ENCODE measurements at places on chromosomes 13 and 19. TPM values are rescaled to one million over a fixed set of nuclear protein-coding genes. Genes with fewer than 3 reads are reported as not detected.

DNA sequence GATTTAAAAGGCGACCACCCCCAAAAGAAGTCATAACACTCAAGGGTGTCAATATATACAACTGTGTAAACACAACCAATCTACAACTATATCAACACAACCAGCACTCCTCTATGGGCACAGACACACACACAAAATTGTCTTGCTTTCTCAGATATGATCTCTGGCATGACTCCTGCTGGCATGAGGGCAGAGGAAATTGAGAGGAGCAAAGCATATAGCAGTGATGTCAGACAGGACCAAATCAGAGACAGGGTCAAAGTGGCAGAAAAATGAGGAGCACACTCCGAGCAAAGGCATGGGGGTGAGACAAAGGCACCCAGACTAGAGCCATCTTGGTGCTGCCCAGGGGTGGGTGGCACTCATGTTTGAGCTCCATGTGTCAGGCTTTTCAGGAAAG, 9.6 kb downstream of the IRGQ start:
- H3K4me3 ChIP-seq: no peak overlapping the region
- no peaks in the 10 kb centered on the region for H3K4me1 ChIP-seq
- no peak overlapping the region for H3K27ac ChIP-seq
- no peaks in the 10 kb centered on the region for H3K36me3 ChIP-seq

DNA sequence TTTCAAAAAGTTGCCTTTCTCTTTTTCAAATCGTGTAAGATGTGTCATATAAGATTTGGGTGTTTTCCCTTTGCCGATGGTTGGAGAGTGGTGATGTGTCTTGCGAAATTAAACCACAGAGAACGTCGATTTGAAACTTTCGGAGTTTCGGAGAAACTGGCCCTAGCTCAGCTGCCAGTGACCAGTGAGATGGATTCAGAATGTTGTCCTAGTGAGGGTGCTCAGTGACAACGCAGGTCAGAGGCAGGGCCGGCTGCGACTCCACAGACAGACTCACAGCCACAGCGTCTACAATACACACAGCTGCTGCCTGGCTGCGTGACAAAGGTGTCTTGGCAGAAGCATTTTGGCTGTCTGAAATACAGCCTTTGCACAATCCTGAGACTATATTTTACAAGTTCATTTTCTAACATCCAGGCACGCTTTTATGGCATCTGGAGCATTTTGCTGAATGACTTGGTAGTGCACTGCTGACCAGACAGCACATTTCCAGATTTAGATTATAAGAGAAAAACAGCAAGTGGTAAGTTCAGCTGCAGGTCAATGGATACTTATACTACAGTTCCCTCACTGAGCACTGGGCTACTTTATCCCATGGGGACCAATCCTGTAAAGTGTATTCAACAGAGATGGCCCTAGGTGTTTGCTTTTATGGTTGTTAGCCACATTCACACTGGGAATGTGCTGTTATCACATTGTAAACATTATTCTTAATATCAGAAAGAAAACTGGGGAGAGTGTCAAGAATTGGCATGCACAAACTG, 207.5 kb downstream of the KCNRG start:
- H3K36me3 ChIP-seq: no peaks in the 10 kb centered on the region
- DNase-seq: peak; percentile 37
- H3K27ac ChIP-seq: no peak overlapping the region
- H3K4me3 ChIP-seq: no peak overlapping the region

- no peaks in the 10 kb centered on the region for H3K4me1 ChIP-seq
- no peak overlapping the region for H3K27ac ChIP-seq
- H3K36me3 ChIP-seq: no peaks in the 10 kb centered on the region
- H3K4me3 ChIP-seq: no peak overlapping the region
- peaks cover 49% of the 10 kb centered on the region for H3K27me3 ChIP-seq
Observed at GRCh38 chr13:21960108-21960507, 289.2 kb downstream of the FGF9 start.

DNA sequence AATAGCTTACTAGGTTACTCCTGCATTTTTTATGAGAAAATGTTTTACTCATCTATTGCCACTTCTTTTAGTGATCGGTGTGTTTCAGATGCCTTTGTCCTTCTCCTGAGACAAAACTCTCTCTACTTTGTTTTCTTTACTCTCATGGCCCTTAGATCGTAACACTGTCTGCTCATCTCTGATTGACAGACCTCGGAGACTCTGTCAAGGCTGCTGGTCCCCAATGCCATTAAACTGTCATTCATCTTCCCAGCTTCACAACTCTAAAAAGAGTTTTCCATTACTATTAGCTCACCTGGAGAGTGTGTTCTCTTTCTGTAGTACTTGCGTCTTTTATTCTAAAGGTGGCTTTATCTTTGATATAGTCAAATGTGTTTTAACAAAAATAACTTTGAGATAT, 765.2 kb downstream of the SLITRK1 start:
- no peak overlapping the region for H3K4me3 ChIP-seq
- H3K27ac ChIP-seq: no peak overlapping the region
- no peak for DNase-seq
- H3K36me3 ChIP-seq: no peaks in the 10 kb centered on the region
- H3K4me1 ChIP-seq: no peaks in the 10 kb centered on the region

DNA sequence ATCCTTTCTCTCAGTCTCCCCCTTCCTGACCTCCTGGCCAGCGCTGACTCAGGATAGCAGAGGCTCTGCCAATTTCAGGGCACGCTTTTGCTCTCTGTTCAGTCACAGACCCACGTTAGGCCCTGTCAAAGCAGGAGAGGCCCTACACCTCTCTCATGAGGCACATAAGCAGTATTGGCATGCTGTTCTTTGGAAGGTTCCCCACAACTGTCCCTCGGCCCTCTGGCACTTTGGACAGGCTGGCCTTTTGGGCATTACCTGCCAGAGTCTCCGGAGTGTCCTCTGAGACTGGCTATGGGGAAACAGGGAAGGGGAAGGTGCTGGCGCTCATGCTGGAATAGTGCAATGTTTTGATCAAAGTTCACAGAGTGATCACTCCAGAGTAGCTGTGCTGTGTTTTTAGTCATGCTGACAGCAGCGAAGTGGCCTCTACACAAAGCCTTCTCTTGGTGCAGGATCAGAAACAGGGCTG, 23.7 kb upstream of the UBE2L5 start:
- H3K27me3 ChIP-seq: no peaks in the 10 kb centered on the region
- H3K27ac ChIP-seq: no peak overlapping the region
- no peak overlapping the region for H3K4me3 ChIP-seq
- no peaks in the 10 kb centered on the region for H3K36me3 ChIP-seq
- DNase-seq: no peak

GRCh38 chr19:17579661-17580244, 24.3 kb downstream of the COLGALT1 start:
- H3K36me3 ChIP-seq: no peaks in the 10 kb centered on the region
- no peaks in the 10 kb centered on the region for H3K4me1 ChIP-seq
- no peaks in the 10 kb centered on the region for H3K27me3 ChIP-seq
- no peak overlapping the region for H3K4me3 ChIP-seq
- no peak overlapping the region for H3K27ac ChIP-seq

- H3K4me3 ChIP-seq: peak overlapping the region; percentile 83
- H3K36me3 ChIP-seq: peaks cover 20% of the 10 kb centered on the region
- 0 out of 2 replicates have a peak overlapping the region, but pooled peaks have one; percentile 65 for H3K27ac ChIP-seq
- peaks cover 17% of the 10 kb centered on the region for H3K4me1 ChIP-seq
- no peaks in the 10 kb centered on the region for H3K27me3 ChIP-seq
Observed at GRCh38 chr19:5624018-5624663, 1.3 kb downstream of the SAFB start.

DNA sequence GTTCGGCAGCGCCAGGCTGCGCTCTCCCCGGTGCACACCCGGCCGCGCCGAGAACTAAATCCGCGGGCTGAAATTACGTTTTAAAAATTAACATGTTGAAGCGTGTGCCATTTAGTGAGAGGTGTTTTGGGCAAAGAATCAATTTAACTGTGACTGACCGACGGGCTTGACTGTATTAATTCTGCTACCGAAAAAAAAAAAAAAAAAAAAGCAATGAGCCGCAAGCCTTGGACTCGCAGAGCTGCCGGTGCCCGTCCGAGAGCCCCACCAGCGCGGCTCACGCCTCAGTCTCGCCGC, 9.6 kb upstream of the SOX1 start:
- no peak for DNase-seq
- H3K27me3 ChIP-seq: peaks cover 70% of the 10 kb centered on the region
- no peaks in the 10 kb centered on the region for H3K36me3 ChIP-seq
- no peak overlapping the region for H3K4me3 ChIP-seq
- H3K4me1 ChIP-seq: no peaks in the 10 kb centered on the region
- no peak overlapping the region for H3K27ac ChIP-seq

- no peak for DNase-seq
- peak overlapping the region; percentile 50 for H3K4me3 ChIP-seq
- no peak overlapping the region for H3K27ac ChIP-seq
- no peaks in the 10 kb centered on the region for H3K36me3 ChIP-seq
Observed at GRCh38 chr19:52992109-52993004, 21.4 kb upstream of the ERVV-1 start.

- H3K27ac ChIP-seq: no peak overlapping the region
- DNase-seq: no peak
- H3K4me3 ChIP-seq: no peak overlapping the region
- H3K4me1 ChIP-seq: peaks cover 10% of the 10 kb centered on the region
Observed at GRCh38 chr13:64289702-64290101, 2874.1 kb upstream of the PCDH20 start.

GRCh38 chr13:108961542-108962125, 332.2 kb downstream of the MYO16 start:
- H3K36me3 ChIP-seq: no peaks in the 10 kb centered on the region
- H3K4me3 ChIP-seq: no peak overlapping the region
- peak overlapping the region; percentile 25 for H3K27ac ChIP-seq
- peaks cover 46% of the 10 kb centered on the region for H3K4me1 ChIP-seq
- no peak for DNase-seq

GRCh38 chr19:55644191-55644833, 863 bp downstream of the ZNF581 start:
- H3K36me3 ChIP-seq: peaks cover 6% of the 10 kb centered on the region
- H3K27ac ChIP-seq: peak overlapping the region; percentile 44
- peaks cover 8% of the 10 kb centered on the region for H3K4me1 ChIP-seq
- H3K27me3 ChIP-seq: no peaks in the 10 kb centered on the region
- DNase-seq: no peak

DNA sequence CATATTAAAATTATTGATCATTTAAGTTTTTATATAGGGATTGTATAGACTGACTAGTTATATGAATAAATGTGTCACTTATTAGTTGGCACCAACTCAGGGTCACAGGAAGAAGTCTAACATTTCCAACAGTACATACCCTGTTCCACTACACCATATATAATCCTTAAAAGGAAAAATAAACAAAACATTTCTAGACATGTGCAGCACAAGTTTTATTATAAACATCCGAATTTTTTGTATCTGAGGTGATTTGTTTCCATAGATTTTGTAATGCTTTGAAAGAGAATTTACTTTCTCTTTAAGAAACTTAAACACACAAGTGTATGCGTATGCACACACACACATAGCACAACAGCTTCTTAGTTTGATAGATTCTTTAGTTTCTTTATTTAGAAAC, 418.6 kb upstream of the GPC6 start:
- no peak overlapping the region for H3K27ac ChIP-seq
- no peak overlapping the region for H3K4me3 ChIP-seq
- no peak for DNase-seq
- no peaks in the 10 kb centered on the region for H3K4me1 ChIP-seq
- no peaks in the 10 kb centered on the region for H3K27me3 ChIP-seq

DNA sequence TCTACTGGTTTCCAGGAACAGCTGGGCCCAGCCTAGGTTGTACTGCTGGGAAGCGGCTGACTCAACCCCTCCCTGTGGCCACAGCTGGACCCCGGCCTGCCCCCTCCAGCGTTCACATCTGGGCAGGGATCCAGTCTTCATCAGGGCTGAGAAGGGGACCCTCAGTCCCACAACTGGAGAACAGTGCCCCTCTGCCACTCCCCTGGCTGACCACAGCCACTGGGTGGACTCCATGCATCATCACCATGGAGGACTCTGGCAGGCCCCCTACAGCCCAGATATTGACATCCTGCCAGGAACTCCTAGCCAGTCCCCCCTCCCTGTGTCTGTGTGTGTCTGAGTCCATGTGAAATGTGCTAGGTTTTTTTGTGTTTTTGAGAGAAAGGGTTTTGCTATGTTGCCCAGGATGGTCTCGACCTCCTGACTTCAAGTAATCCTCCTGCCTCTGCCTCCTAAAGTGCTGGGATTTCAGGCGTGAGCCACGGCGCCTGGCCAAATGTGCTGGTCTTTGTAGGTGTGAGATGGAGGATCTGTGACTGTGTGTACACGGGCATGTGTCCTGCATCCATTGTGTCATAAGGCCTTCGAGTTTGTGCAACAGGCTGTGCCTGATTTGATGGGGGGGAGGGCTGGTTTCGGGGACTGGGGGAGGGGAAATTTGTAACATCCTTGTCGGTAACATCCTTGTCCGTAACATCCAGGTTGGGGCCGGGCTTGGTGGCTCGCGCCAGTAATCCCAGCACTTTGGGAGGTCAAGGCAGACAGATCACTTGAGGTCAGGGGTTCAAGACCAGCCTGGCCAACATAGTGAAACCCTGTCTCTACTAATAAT, 4.0 kb upstream of the HOOK2 start:
- H3K4me3 ChIP-seq: peak overlapping the region; percentile 59
- H3K36me3 ChIP-seq: no peaks in the 10 kb centered on the region
- peaks cover 56% of the 10 kb centered on the region for H3K4me1 ChIP-seq
- no peaks in the 10 kb centered on the region for H3K27me3 ChIP-seq
- DNase-seq: peak; percentile 33

GRCh38 chr13:40677064-40677463, 10.6 kb upstream of the FOXO1 start:
- H3K4me3 ChIP-seq: no peak overlapping the region
- no peak for DNase-seq
- no peaks in the 10 kb centered on the region for H3K27me3 ChIP-seq
- H3K27ac ChIP-seq: no peak overlapping the region
- peaks cover 20% of the 10 kb centered on the region for H3K4me1 ChIP-seq

DNA sequence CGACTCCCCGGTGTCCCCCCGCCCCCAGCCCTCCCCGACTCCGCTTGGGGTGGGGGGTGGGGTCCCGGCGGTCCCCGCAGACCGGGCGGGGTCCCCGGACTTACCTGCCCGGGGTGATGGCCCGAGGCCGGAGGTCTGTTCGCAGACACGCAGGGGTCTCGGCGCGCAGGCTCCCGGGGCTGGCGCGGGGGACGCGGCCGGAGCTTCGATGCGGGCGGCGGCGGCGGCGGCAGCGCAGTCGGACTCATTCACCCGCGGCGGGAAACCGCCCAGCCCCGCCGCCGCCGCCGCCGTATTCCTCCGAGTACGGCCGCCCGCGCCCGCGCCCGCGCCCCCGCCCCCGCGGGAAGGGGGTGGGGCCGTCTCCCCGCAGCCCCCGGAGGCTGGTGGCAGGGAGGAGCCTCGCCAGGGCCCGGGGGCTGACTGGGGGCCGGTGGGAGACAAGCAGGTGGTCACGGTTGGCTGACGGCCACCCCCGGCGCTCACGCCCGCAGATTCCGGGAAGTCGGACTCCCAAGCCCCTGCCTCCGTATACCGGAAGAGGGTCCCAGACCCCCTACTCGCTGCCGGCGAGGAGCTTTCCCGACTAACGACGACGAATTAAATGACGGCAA, at the start of gene C2CD4C:
C2CD4C (minus strand) TSS at position 246 of the 614 bp plus-strand sequence. CDS start 786 bp downstream, outside the sequence.
- peak within 1 kb of the TSS; percentile 36 for H3K4me3 ChIP-seq
- no peaks in the 10 kb centered on the region for H3K4me1 ChIP-seq
- no peak for DNase-seq
- no peaks in the 10 kb centered on the region for H3K36me3 ChIP-seq
- H3K27ac ChIP-seq: no peak within 1 kb of the TSS

- DNase-seq: no peak
- no peak overlapping the region for H3K27ac ChIP-seq
- H3K27me3 ChIP-seq: no peaks in the 10 kb centered on the region
- no peaks in the 10 kb centered on the region for H3K4me1 ChIP-seq
- H3K4me3 ChIP-seq: no peak overlapping the region
Observed at GRCh38 chr13:38399535-38399934, 49.9 kb downstream of the UFM1 start.

The MBD3L3 gene
- total RNA-seq: not detected

The FXYD1 gene
- not detected for total RNA-seq

The APOC4 gene
- total RNA-seq: not detected

The GRK1 gene
- total RNA-seq: not detected

Data from PC-9 (cell line).